ENCODE measurements at places on chromosomes 6 and 20. TPM values are rescaled to one million over a fixed set of nuclear protein-coding genes. Genes with fewer than 3 reads are reported as not detected.

- DNase-seq: no peak
These were observed 34.7 kb upstream of the FKBP1A start for GRCh38 chr20:1427457-1428054.

The APCDD1L gene
- total RNA-seq: 0.53 TPM

The SLC26A8 gene
- total RNA-seq: 1.5 TPM

The IPCEF1 gene
- total RNA-seq: 5.0 TPM

The RNF182 gene
- total RNA-seq: 0.49 TPM

DNA sequence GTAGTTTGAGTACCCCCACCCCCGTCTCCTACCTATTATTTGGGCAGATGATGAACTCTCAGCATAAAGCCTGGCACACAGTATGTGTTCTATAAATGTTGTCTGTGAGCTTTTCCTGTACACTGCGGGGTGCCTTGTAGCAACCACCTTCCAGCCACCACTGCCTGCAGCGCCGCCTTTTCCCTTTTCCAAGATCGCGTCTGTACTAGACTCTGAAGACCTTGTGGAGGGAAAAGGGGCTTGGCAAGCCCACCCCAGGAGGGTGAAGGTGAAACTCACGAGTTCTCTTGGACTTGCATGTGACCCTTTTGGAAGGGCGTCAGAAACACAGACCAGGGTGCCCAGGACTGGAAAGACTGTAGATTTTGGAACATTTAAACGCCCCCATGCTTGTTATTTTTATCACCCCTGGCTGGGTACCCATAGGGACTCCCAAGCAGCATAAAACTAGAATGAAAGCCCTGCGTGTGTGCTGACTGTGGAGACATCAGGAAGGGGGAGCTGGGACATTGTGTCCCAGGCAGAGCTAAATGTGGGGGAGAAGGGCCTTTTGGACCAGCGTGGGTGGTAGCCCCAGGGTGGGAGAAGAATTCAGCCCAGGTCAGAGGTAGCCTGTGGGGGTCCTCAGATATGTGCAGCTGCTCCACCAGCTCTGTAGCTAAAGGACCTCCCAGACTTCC, 8.3 kb downstream of the BAK1 start:
- no peak for DNase-seq

GRCh38 chr20:23065266-23066201, 16.1 kb upstream of the THBD start:
- no peak for DNase-seq

The C20orf144 gene
- not detected for total RNA-seq

The CASS4 gene
- total RNA-seq: 2.4 TPM

Data from sciatic nerve (tissue), 2 donors.